Neural crest cell (in vitro differentiated cells): ENCODE measurements at places on chromosomes 2 and 18.

DNA sequence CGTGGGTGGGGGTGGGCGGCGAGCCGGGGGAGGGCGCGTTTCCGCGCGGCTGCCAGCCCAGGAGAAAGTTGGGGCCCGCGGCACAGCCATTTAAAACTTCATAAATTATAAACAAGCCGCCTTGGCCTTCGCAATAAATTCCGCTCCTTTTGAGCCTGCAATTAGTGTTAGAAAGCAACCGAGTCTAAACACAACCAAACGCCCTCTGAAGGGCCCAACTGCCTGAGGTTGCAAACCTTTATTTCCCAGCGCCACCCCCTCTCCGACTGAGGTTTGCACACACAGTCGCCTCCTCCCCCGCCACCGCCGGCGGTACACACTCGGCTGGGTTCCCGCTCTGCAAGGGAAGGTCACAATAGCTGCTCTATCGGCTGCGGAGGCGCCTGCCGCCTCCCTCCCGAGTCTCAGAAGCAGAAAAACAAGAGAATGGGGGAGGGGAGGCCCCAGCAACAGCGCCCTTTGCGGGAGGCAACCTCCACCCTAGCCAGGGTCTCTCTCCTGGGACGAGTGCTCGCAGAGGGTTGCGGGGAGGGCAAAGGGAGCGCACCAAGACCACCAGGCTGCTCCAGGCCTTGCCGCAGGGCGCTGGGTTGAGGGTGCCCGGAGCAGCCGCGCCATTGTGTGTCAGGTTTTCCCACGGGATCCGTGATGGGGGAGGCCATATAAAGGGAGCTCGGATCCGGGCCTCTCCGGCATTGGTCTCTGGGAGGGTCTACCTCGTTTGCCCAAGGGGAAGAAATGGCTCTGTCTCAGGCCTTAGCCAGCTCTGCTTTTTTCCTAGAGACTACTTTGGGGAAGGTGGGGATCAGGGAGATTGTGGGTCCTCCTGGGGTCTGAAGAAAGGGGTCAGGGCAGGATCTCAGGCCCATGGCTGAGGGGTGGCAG is 13.4 kb upstream of the HOXD1 start:
- H3K27ac ChIP-seq, result no peak overlapping the region
- peak overlapping the region; percentile 84 for H3K4me3 ChIP-seq
- no peaks in the 10 kb centered on the region for H3K36me3 ChIP-seq
- DNase-seq, result no peak
- H3K27me3 ChIP-seq, result peaks cover 100% of the 10 kb centered on the region
- peaks cover 37% of the 10 kb centered on the region for H3K4me1 ChIP-seq

- no peaks in the 10 kb centered on the region for H3K27me3 ChIP-seq
- H3K27ac ChIP-seq, result no peak overlapping the region
- H3K4me3 ChIP-seq, result no peak overlapping the region
- peaks cover 24% of the 10 kb centered on the region for H3K4me1 ChIP-seq
- no peak for DNase-seq
These were observed 19.7 kb downstream of the DARS1 start for GRCh38 chr2:135965756-135966155.

- H3K27ac ChIP-seq, result no peak overlapping the region
- DNase-seq, result no peak
- H3K4me1 ChIP-seq, result no peaks in the 10 kb centered on the region
- no peak overlapping the region for H3K4me3 ChIP-seq
- no peaks in the 10 kb centered on the region for H3K27me3 ChIP-seq
These were observed 15.5 kb downstream of the REG3G start for GRCh38 chr2:79041032-79041448.

DNA sequence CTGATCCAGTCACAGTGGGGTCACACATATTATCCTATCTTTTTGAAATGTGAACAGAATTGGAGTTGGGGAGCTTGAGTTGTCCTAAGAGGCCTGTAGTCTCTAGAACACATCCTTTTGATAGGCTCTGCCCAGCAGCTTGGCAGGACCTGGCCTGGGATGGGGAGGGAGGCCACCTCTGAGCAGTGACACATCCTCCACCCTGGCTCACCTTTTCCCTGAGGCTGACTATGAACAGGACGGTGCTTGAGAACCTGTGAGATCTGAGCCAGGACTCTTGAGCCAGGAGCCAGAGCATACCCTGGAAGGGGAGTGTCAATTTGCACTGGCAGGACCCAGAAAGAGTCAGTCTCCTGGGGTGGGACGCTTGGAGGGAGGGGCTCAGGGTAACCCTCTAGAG is 17.7 kb upstream of the ATP6V1B1 start:
- H3K36me3 ChIP-seq, result peaks cover 6% of the 10 kb centered on the region
- DNase-seq, result no peak
- peaks cover 23% of the 10 kb centered on the region for H3K4me1 ChIP-seq
- no peak overlapping the region for H3K27ac ChIP-seq
- no peak overlapping the region for H3K4me3 ChIP-seq

GRCh38 chr2:33391529-33392255 is 84.8 kb upstream of the RASGRP3 start:
- H3K4me1 ChIP-seq, result peaks cover 8% of the 10 kb centered on the region
- no peaks in the 10 kb centered on the region for H3K27me3 ChIP-seq
- DNase-seq, result no peak
- H3K4me3 ChIP-seq, result no peak overlapping the region
- no peak overlapping the region for H3K27ac ChIP-seq

- peaks cover 16% of the 10 kb centered on the region for H3K4me1 ChIP-seq
These were observed 53.1 kb upstream of the ZEB2 start for GRCh38 chr2:144572977-144573376.

- H3K36me3 ChIP-seq, result no peaks in the 10 kb centered on the region
- no peaks in the 10 kb centered on the region for H3K27me3 ChIP-seq
- H3K27ac ChIP-seq, result peak overlapping the region; percentile 79
- H3K4me1 ChIP-seq, result peaks cover 28% of the 10 kb centered on the region
These were observed 9.3 kb upstream of the KCNE4 start for GRCh38 chr2:223042704-223043118.

GRCh38 chr2:242060212-242060835 is 190.8 kb downstream of the RTP5 start:
- peaks cover 3% of the 10 kb centered on the region for H3K36me3 ChIP-seq
- no peak for DNase-seq
- no peak overlapping the region for H3K4me3 ChIP-seq
- peaks cover 22% of the 10 kb centered on the region for H3K27me3 ChIP-seq

DNA sequence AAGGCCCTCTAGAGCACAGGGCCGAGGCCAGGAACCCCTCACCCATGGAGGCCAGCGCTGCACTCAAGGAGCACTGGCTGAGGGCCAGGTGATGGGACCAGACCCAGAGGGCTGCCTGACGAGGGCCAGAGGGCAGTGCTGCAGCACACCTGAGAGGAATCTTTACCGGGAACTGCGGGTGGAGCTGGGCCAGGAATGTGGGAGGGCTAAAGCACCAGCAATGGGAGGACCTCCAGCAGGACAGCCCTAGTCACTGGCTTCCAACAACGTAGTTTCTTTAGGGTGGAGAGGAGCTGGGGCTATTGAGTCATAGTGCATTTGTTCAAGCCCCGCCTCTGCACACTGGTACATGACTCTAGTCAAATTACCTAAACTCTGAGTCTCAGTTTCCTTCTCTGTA is 143.4 kb downstream of the TMEM17 start:
- no peaks in the 10 kb centered on the region for H3K4me1 ChIP-seq
- H3K27ac ChIP-seq, result no peak overlapping the region
- H3K4me3 ChIP-seq, result no peak overlapping the region
- H3K27me3 ChIP-seq, result no peaks in the 10 kb centered on the region

DNA sequence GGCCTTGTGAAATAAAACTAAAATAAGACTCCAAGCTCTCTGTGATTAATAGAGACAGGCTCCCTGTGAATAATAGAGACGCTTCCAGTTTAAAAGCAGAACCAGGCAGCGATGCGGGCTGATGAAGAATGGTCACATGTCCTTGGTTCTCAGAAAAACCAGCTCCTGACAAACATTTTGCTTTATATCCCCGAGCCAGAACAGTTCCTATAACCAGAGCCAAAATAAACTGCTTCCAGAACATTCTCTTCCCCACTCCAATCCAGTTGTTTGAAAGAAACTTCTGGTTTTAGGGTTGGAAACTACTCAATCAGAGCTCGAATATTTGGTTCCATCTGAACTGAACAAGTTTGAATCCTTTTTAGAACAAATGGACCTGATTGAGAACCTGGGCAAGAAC is 213.7 kb downstream of the TSN start:
- no peaks in the 10 kb centered on the region for H3K36me3 ChIP-seq
- H3K4me3 ChIP-seq, result no peak overlapping the region
- H3K27me3 ChIP-seq, result no peaks in the 10 kb centered on the region
- H3K4me1 ChIP-seq, result peaks cover 43% of the 10 kb centered on the region
- no peak for DNase-seq
- no peak overlapping the region for H3K27ac ChIP-seq

DNA sequence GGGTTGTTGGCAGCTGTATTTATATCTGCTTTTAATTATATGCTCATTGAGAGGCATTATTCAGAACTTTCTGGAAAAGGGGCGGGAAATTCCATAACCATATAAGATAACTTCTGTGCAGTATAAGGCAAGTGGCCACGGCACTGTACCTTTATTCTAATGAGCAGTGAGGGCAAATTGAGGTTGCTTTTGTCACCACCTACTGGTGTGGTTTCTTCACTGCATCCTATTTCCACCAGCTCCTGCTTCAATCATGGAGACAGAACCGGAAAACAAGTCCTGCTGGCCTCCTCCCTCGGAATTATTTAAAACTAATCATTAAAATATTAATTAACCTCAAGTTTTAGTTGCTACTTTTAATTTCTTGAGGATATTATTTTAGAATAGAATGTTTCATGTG is 759.4 kb downstream of the CBLN2 start:
- H3K36me3 ChIP-seq, result no peaks in the 10 kb centered on the region
- H3K27me3 ChIP-seq, result peaks cover 10% of the 10 kb centered on the region
- DNase-seq, result no peak
- H3K4me3 ChIP-seq, result no peak overlapping the region
- H3K4me1 ChIP-seq, result no peaks in the 10 kb centered on the region
